ENCODE measurements at places on chromosomes 6 and 20.

- DNase-seq = no peak
These were observed 80.2 kb upstream of the RNF217 start for GRCh38 chr6:124881898-124882578.

DNA sequence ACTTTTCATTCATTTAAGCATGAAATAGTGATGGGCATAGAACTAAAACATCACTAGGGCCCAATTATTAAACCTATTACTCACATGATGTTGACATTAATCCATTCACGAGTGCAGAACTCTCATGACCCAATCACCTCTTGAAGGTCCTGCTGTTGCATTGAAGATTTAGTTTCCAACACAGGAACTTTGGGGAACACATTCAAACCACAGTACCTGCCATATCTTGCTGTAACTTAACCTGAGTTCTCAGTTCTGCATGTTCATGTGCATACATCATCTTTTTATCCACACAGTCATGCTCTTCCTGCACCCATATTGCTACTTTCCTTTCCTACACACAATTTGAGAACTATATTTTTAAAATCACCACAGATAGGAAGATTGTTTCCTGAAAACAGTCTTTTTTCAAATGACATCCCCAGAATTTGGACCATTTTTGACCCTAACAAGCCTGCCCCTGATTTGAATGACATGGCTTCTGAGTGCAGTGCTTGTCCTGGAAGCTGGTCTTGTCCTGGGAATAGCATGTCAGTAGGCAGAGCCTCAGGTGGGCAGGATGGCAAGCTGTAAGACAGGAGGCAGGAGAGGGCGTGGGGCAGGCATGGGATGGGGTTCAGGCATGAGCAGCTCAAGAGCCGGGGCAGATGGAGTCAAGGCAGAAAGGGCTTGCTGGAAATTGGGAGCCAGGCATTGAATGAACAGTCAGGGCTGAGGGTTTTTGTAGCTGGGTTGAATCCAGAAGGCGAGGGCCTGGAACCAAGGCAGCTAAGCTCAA lies 49.2 kb upstream of the FOXC1 start:
- no peak for DNase-seq

- no peak for DNase-seq
These were observed 95.5 kb downstream of the GJA10 start for GRCh38 chr6:89989742-89990141.

DNA sequence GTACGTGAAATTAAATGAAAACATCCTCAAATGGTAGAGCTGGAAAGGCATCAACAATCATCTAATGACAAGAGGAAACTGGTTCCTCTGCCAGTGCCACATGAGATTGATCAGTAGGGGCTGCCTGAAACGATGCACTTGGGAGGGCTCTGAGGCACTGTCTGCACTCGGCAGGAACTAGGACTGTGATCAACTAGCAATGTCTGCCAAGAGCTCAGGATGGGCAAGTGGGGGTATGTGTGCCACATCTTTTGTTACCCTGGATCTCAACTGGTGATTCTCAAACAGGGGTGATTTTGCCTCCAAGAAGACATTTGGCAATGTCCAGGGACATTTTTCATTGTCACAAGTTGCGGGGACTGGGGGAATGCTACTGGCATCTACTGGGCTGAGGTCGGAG lies 1.9 kb downstream of the BPIFB6 start:
- DNase-seq = no peak

DNA sequence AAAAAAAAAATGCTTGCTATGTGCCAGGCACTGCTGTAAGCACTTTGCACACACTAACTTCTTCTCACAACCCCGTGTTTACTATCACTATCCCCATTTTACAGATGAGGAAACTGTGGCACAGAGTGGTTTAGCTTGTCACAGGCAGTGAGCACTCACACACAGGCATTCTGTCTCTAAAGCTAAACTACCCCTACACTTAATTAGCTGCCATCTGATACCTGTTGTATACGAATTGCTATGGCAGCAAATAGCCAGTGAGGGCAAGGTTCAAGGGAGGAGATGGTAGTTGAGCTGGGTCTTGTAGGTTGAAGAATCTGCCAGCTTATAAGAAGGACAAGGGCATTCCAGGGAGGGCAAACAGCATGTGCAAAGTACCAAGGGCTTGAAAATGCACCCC lies 5.2 kb downstream of the TNNC2 start:
- DNase-seq = no peak

DNA sequence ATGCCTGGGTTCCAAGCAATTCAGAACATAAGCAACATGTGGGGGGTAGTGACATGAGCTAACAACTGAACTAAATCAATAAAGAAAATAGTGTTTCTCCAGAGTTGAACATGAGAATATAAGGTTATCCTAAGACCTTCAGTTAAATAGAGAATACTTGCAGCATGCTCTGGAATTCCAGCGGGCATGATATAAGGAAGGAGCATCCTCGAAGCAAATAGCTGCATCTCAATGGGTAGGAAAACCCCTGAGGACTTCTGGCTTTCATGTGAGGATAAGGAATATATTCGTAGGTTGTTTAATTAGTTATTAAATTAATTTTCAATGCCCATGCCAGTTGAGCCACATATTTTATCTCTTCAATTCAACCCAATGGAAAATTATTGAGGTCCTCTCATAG lies 631.2 kb upstream of the EPHA7 start:
- no peak for DNase-seq

DNA sequence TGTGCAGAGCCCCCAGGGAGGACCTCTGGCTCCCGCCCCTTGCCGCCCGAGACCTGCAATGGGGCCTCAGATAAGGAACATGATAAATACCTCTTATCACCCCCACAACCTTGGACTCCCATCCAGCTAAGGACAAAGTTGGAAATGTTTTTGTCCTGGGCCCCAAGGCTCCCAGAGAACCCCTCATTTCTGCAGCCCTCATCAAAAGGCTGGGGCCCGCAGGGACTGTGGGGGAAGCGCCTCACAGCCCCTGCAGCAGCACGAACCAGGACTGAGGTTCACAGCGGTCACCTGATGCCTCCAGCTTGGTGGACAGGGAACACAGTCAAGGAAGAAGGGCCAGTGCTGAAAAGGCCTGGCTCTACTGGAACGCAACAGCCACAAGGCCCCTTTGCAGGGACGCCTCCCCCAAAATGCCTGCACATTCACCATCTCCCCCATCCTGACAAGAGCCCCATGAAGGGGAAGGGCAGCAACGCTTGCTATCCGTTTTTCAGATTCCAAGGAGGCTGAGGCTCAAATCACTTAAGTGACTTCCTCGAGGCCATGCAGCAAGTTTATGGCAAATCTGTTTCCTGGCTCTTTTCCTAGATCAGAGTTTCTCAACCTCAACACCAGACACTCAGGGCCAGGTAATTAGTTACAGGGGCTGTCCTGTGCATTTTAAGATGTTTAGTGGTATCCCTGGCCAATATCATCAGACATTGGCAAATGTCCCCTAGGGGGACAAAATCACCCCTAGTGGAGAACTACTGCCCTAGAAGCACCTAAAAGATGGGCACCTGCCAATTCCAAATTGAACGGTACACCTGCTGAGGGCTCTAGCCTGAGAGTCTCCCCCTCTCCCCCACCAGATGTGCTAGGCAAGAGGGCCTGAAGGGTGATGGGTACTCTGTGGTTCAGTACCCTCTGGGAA lies 10.6 kb downstream of the TFEB start:
- no peak for DNase-seq

DNA sequence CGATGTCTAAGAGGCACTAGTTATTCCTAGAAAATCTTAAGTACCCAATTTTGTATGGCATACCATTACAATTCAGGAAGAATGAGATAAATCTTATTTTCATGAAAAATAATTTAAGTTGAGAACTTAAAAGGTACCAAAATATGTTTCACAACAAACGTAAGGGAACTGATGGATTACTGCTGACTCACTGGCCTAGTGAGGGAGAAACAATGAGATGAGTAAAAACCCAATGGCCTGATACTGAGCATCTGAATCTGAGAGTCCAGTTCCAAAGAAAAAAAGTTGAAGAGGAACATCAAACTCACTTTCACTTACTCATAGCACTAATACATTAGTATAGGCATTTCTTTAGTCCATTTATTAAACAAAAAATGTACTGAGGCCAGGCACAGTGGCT lies 56.0 kb downstream of the MDN1 start:
- DNase-seq = no peak

GRCh38 chr20:31602779-31603441 lies 2.2 kb upstream of the ID1 start:
- DNase-seq = no peak

DNA sequence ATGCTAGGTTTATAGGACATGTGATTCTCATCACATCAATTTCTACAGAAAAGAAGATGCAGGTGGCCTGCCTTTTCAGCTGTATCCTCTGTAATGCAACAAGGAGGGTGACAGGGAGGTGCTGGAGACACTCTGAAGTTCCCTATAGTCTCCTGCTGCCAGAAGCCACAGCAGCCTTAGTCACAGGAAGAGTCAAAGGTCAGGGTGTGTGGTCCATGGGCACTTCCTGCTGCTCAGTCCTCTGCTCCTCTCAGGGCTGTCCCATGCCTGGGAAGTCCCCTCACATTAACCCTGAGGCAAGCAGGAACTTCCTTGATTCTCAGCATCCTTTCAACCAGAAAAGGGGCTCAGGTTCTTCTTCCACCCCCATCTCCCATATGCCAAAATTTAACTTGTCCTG lies 144.8 kb upstream of the FOXA2 start:
- DNase-seq = no peak

DNA sequence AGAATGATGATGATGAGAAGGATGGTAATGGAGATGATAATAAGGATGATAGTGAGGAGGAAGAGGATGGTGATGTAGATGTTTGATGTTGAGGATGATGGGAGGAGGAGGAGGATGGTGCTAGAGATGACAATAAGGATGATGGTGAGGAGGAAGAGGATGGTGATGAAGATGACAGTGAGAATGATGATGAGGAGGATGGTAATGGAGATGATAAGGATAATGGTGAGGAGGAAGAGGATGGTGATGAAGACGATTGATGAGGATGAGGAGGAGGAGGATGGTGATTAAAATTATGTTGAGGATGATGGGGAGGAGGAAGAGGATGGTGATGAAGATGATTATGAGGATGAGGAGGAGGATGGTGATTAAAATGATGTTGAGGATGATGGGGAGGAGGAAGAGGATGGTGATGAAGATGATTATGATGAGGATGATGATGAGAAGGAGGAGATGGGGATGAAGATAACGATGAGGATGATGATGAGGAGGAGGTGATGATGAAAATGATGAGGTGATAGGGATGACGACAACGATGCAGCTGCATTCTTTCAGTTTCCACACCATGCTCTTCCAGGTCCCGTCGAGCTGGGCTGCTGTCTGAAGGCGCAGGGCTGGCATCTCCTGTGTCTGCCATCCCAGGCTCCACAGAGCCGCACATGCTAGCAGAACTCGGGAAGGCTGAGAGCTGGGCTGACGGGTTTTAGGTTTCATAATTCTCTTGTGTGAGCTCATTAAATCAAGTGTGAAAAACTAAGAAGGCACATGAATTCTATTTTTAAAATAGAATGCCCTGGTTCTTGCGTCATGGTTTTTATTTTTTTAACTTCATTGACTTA lies 274.9 kb downstream of the SMOC2 start:
- peak; percentile 29 for DNase-seq

GRCh38 chr6:94736236-94736635 lies 841.1 kb upstream of the MANEA start:
- DNase-seq = peak; percentile 6

DNA sequence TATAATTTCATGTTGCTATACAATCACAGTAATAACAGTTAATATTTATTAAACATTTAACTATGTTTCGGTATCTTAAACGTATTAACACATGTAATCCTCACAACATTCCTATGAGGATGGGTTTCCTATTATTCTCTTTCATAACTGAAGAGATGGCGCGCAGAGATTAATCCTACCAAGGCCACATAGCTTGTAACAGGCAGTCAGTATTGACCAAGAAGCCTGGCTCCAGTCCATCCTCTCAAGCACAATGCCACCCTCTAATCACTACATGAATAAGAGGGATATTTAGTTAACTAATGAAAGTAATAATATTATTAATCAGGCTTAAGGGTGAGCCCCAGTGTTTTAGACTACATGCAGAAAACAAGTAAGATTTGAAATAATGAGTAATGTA lies 149.7 kb upstream of the SIM1 start:
- no peak for DNase-seq

DNA sequence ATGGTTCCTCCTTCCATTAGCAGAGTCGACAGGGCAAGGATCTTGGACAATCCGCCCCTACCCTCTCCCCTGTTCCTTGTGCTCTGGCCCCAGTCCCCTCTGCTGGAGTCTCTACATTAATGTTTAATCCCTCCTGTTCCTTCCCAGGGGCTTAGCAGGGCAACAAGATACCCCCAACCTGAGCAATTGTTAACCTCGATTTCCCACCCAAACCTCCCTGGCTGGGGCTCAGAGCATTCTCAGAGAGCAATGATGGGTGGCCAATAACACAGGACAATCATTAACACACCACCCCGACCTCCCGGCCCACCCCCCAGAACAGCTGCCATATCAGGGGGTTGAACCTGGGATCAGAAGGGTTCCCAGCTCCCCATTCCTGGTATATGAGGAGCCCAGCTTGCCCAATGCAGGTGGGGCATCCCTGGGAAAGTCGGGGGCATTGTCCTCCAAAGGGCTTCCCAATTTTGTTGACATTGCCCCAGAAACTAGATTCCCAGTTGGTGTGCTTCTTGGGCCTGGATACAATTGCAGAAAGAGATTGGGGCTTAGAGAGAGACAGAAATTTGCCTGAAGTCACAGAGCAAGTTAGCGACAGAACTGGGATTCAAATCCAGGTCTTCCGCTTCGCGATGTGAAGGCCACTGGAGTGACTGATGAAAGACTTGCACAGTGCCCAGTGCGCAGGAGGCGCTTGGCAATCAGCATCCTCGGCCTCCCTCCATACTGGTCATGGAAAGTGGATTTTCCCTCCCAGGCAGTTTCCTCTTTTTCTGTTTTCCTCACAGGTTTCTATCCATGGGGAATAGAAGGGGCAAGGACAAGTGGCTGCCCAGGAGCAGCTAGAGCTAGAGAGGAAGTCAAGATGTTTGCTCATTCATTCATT lies 59.6 kb upstream of the TTPAL start:
- DNase-seq = no peak

DNA sequence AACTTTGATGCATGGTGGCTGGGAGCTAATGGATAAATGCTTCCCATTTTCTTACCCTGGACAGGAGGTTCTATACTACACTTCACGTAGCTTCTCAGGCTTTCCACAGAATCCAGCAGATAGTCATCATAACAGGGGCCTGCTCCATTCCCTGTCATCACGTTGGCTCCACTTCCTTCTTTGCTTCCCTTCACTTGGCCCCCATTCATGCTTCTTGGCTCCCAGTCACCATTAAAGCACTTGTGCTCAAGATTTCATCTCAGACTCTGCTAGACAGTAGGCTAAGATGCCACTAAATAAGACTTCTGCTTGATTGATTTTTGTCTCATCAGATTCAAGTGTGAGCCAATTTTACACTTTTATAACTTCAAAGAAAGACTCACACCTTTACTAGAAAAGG lies 134.5 kb upstream of the ENPP5 start:
- DNase-seq = no peak
